Transverse colon (tissue), 4 donors: ENCODE measurements at places on chromosomes 6 and 20. TPM values are rescaled to one million over a fixed set of nuclear protein-coding genes. Genes with fewer than 3 reads are reported as not detected.

DNA sequence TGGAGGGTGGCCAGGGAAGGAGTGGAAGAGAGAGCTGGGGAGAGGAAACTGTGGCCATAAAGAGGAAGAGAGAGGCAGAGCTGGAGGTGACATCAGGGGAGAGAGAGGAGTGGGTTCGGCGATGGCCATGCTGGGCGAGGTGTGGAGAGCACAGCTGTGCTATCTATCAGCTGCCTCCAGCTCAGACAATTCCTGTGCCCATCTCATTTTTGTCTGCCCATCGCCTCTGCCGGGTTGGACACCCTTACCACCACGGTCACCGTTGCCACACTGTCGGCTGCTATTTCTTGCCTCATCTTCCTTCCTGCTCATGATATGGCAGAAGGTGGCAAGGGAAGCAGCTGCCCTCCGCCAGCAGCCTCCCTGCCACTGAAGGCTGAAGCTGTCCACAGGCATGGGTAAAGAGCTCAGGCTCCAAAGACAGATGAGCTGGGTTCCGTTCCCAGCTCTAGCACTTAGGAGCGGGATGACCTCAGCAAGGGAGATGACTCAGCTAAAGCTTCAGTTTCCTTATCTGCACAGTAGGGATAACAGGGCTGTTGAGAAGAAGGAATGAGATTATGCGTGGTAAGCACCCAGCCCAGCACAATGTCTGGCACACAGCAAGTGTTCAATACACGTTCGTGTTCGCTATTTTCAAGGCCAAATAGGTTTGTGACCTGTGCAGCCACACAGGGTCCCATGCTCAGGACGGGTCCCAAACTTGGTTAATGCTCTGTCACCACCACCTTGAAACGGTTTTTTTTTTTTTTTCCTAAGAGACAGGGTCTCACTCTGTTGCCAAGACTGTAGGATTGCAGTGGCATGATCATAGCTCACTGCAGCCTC, 21.9 kb upstream of the TAF8 start:
- H3K27ac ChIP-seq = no peak overlapping the region
- no peak for DNase-seq
- H3K4me3 ChIP-seq = no peak overlapping the region
- no peaks in the 10 kb centered on the region for H3K36me3 ChIP-seq

- H3K4me1 ChIP-seq = no peaks in the 10 kb centered on the region
- H3K36me3 ChIP-seq = peaks cover 3% of the 10 kb centered on the region
- DNase-seq = peak; percentile 46
- H3K27me3 ChIP-seq = no peaks in the 10 kb centered on the region
Measured at GRCh38 chr6:75855052-75855451, 106.0 kb downstream of the MYO6 start.

ZC2HC1B gene
- total RNA-seq = not detected

- H3K36me3 ChIP-seq = no peaks in the 10 kb centered on the region
- no peak for DNase-seq
- H3K4me1 ChIP-seq = no peaks in the 10 kb centered on the region
Measured at GRCh38 chr6:43978473-43979346, 148.5 kb downstream of the MRPL14 start.

DNA sequence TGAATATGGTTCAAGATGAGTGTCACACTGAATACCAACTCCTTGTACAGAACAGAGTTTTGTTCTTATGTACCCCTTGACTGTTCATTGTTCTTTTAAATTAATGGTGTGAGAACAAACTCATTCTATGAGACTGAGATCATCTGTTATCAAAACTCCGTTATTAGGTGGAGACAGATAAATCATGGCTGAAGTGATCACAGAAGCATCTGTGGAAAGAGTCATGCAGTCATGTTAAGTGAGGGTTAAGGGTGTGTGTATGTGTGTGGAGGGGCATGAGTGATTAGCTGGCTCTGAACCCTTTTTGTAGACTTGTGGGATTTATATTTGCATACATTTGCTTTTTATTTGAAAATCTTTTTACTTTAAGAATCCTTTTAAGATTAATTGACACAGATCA, 24.7 kb downstream of the ADGRG6 start:
- H3K27ac ChIP-seq = no peak overlapping the region
- no peak overlapping the region for H3K4me3 ChIP-seq
- DNase-seq = no peak
- no peaks in the 10 kb centered on the region for H3K27me3 ChIP-seq
- H3K36me3 ChIP-seq = no peaks in the 10 kb centered on the region

- H3K4me1 ChIP-seq = no peaks in the 10 kb centered on the region
- no peaks in the 10 kb centered on the region for H3K27me3 ChIP-seq
- DNase-seq = no peak
- no peak overlapping the region for H3K4me3 ChIP-seq
- H3K27ac ChIP-seq = no peak overlapping the region
- no peaks in the 10 kb centered on the region for H3K36me3 ChIP-seq
Measured at GRCh38 chr6:107185391-107185970, 70.2 kb upstream of the BEND3 start.

- H3K4me1 ChIP-seq = peaks cover 3% of the 10 kb centered on the region
- no peaks in the 10 kb centered on the region for H3K36me3 ChIP-seq
- peak overlapping the region; percentile 28 for H3K27ac ChIP-seq
- H3K4me3 ChIP-seq = no peak overlapping the region
- H3K27me3 ChIP-seq = no peaks in the 10 kb centered on the region
Measured at GRCh38 chr6:143543435-143543834, 31.9 kb upstream of the FUCA2 start.

GRCh38 chr20:8530022-8530421, 398.0 kb downstream of the PLCB1 start:
- no peaks in the 10 kb centered on the region for H3K27me3 ChIP-seq
- no peaks in the 10 kb centered on the region for H3K36me3 ChIP-seq
- no peak for DNase-seq
- no peak overlapping the region for H3K4me3 ChIP-seq

DNA sequence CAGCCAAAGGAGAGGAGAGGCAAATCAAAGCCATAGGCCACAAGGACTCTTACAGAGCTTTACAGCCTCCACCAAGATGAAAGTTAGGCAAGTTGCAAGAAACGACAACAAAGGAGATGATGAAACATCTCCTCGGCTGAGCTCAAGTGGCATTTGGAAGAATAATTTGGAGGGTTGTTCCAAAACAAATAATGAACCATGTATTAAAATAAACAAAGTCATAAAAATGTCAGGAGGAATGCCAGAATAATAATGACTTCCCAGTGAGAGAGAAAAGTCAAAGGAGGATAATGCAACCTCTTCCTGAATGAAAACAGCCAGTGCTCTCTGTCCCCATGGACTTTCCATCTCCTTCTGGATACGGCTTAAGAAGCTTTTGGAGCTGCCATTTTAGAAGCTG, 371.4 kb upstream of the ID4 start:
- no peak overlapping the region for H3K4me3 ChIP-seq
- H3K27me3 ChIP-seq = no peaks in the 10 kb centered on the region
- DNase-seq = no peak
- H3K27ac ChIP-seq = peak overlapping the region; percentile 25
- H3K4me1 ChIP-seq = no peaks in the 10 kb centered on the region

PRDM13 gene
- total RNA-seq = not detected

CST4 gene
- total RNA-seq = not detected

DNA sequence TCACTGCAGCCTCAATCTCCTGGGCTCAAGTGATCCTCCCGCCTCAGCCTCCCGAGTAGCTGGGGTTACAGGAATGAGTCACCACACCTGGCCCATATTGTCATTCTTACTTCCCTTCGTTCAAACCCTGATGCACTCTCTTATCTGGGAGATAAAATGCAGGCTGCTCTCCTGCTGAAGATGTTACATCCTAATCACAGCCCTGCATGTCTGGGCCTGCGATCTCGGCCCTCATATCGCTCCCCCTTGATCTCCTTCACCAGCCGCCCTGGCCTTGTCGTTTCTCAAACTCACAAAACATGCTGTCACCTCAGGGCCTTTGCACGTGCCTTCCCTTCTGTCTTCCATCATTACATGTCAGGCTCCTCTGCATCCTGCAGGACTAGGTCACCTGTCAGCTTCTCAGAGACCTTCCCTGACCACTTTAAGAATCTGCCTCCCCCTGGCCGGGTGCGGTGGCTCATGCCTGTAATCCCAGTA, 8.8 kb upstream of the C20orf203 start:
- no peak overlapping the region for H3K4me3 ChIP-seq
- peaks cover 8% of the 10 kb centered on the region for H3K4me1 ChIP-seq
- no peaks in the 10 kb centered on the region for H3K36me3 ChIP-seq
- no peaks in the 10 kb centered on the region for H3K27me3 ChIP-seq

GRCh38 chr20:50605136-50605535, 86.2 kb downstream of the RIPOR3 start:
- H3K4me1 ChIP-seq = no peaks in the 10 kb centered on the region
- no peaks in the 10 kb centered on the region for H3K36me3 ChIP-seq
- H3K27ac ChIP-seq = no peak overlapping the region
- H3K27me3 ChIP-seq = no peaks in the 10 kb centered on the region
- no peak overlapping the region for H3K4me3 ChIP-seq

DNA sequence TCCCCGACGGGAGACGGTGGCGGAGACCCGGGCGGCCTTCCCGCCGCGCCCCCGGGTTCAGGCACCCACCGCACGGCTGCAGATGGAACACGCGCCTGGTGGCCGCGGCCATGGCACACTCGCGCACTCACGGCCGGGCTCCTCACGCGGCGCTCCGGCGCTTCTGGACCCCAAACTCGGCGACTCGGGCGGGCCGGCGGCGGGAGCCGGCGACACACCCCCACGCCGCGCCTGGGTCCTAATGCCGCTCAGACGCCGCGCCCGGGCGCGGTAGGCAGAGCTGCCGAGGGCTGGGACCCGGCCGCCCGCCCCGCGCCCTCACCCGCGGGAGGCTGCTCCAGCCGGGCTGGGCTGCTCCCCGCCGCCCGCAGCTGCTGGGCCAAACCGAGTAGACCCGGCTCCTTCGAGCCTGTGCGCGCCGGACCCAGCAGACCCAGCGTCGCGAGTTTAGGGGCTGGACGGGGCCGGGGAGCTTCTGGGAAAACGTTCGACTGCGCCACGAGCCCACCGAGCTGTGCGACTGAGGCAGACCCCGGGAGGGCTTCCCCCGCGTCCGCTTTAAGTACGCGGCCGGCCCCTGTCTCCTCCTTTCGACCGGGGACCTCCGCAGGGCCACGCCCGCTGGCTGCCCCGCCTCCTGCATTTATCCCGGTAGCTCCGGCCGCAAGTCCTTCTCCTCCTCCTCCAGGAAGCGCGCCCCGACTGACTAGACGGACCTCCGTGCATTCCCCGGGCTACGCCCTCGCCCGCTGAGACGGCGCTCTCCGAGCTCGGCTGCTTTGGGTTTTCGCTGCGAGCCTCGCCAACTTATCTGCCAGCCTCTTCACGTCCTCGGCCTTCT, at the start of gene SLC4A11:
Gene SLC4A11 (minus strand): TSS at position 165 of the 841 bp plus-strand sequence. CDS start 53 bp downstream, at position 112.
- peak; percentile 77 for DNase-seq
- H3K27ac ChIP-seq = no peak within 1 kb of the TSS
- peaks cover 96% of the 10 kb centered on the region for H3K27me3 ChIP-seq
- H3K4me3 ChIP-seq = peak within 1 kb of the TSS; percentile 83

- peak overlapping the region; percentile 97 for H3K4me3 ChIP-seq
- H3K36me3 ChIP-seq = peaks cover 6% of the 10 kb centered on the region
- peaks cover 38% of the 10 kb centered on the region for H3K4me1 ChIP-seq
Measured at GRCh38 chr6:16129623-16130401, 926 bp downstream of the MYLIP start.

GRCh38 chr6:26401389-26401986, 587 bp upstream of the BTN3A1 start:
- H3K4me1 ChIP-seq = peaks cover 2% of the 10 kb centered on the region
- H3K4me3 ChIP-seq = peak overlapping the region; percentile 81
- DNase-seq = no peak
- no peaks in the 10 kb centered on the region for H3K36me3 ChIP-seq
- no peaks in the 10 kb centered on the region for H3K27me3 ChIP-seq

OR2B2 gene
- not detected for total RNA-seq

GRCh38 chr6:74044417-74045096, 348.6 kb downstream of the CD109 start:
- H3K4me3 ChIP-seq = no peak overlapping the region
- no peaks in the 10 kb centered on the region for H3K27me3 ChIP-seq
- H3K27ac ChIP-seq = no peak overlapping the region
- DNase-seq = no peak

DNA sequence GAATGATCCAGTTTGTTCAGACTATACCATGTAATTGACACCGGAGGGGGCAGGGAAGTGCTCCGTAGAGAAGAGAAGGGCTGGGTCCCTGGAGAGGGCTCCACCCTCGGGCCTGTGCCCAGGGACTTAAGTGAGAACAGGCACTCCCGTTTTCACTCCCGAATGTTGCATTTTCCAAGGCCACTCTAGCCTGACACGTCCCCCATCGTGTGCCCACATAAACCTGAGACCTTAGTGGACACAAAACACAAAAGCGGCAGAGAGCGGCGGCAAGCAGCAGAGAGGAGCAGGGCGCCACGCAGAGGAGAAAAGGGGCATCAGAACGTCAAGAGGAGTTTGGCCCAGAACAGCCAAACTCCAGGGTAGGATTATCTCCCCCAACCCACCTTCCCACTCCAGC, 1405.1 kb downstream of the GRIK2 start:
- no peaks in the 10 kb centered on the region for H3K27me3 ChIP-seq
- H3K4me1 ChIP-seq = no peaks in the 10 kb centered on the region
- no peak overlapping the region for H3K27ac ChIP-seq
- no peaks in the 10 kb centered on the region for H3K36me3 ChIP-seq

DNA sequence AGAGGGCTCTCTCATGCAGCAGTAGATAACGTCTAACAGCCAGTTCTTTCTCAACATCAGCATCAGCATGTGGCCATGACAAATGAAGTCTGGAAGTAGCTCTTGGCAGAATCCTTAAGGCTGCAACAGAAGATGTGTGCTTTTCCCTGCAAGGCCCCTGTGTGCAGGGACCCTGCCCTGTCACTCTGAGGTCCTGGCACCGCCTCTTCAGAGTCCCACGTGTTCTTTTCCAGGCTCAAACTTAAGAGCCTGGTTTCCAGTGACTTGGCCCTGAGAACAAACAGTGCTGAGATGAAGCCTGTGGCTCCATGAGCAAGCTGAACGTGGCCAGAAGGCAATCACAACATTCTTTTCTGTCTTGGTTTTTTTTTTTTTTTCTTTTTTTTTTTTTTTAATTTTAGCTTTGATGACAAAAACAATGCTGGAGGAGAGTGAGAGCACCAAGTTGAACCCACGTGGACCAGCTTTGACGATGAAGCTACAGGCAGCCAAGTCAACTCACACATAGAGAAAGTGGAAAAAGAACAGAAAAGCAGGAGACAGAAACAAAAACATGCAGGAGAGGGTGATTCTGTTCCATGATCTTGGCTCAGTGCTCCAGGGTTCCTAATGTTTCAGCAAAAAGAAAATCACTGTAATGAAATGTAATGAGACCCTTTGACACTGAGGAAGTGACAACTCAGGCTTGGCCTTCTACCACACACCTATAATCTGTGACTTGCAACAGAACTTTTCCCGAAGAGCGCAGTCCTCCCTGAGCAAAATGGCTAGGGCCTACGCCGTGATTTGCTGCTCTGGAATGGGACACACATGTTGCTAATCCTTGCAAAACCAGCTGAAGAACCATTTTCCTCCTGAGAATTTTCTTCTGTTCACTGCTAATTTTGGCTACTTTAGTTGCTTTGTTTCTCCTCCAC, 86.1 kb downstream of the FOXC1 start:
- no peaks in the 10 kb centered on the region for H3K4me1 ChIP-seq
- H3K27ac ChIP-seq = no peak overlapping the region
- H3K27me3 ChIP-seq = no peaks in the 10 kb centered on the region
- no peaks in the 10 kb centered on the region for H3K36me3 ChIP-seq
- DNase-seq = no peak
